ENCODE measurements at places on chromosomes 13 and 19.

DNA sequence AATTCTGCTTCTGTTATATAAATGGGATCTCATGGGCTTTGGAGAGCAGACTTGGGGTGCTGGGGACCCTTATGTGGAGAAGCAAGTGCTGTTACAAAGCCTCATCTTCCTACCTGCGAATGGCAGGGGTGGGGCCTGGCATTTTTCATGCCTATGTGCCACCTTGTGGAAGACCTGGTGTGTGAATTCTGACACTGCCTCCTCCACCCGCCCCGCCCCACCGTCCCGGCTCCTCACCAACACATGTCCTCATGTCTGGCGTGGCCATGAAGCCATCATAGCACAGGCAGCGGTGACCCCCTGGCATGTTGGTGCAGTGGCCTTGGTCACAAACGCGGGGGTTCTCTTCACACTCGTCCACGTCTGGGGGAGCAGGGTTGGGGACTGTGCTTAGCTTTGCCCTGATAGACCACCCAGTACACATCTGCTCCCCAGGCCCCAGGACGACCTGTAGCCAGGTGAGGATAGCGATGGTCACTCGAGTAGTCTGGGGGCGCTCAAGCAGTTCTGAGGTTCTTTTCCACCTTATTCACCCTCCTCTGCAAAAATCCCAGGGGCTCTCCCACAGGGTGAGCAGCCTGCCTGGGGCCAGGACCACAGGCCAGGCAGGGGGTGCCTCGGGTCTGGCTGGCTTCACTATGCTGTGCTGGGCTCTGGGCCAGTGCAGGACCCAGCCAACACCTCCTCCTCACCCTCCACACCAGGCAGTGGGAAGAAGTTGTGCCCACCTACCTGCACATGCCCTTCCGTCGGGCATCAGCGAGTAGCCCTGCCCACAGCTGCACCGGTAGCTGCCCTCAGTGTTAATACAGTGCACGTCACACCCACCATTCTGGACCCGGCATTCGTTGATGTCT lies 32.7 kb downstream of the FBN3 start:
- no peak for DNase-seq

DNA sequence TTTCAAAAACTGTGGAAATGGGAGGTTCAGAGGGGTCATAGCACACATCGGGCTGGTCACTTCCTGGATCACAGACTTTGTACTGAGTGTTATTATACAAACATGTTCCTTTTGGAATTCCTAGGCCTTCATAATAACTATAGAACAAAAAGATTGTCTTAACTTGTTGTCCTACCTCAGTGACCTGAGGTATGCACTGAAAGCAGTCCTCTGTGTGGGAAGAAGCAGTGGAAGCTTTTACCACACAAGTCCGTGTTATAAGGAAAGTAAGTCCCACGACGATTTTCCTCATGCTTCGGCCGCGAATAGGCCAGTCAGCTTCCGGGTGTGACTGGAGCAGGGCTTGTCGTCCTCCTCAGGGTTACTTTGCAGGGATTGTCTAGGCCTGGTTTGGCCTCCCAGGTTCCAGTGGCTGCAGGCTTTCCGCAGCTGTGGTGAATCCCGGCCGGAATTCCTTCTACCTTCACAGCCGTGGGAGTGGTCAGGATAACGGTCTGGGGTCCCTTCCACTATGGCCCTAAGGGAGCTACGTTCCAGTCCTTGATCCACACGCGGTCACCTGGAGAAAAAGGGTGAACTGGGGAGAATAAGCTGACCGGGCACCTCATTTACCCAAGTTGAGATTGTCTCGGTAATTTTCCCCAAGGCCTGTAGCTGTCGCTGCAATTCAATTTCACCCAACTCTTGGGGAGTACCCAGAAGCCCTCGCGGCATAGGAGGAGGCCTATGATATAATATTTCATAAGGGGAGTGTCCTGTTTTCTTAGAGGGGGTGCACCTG lies 16.0 kb downstream of the NAPSA start:
- no peak for DNase-seq

GRCh38 chr13:33665626-33666175 lies 152.2 kb upstream of the RFC3 start:
- no peak for DNase-seq

DNA sequence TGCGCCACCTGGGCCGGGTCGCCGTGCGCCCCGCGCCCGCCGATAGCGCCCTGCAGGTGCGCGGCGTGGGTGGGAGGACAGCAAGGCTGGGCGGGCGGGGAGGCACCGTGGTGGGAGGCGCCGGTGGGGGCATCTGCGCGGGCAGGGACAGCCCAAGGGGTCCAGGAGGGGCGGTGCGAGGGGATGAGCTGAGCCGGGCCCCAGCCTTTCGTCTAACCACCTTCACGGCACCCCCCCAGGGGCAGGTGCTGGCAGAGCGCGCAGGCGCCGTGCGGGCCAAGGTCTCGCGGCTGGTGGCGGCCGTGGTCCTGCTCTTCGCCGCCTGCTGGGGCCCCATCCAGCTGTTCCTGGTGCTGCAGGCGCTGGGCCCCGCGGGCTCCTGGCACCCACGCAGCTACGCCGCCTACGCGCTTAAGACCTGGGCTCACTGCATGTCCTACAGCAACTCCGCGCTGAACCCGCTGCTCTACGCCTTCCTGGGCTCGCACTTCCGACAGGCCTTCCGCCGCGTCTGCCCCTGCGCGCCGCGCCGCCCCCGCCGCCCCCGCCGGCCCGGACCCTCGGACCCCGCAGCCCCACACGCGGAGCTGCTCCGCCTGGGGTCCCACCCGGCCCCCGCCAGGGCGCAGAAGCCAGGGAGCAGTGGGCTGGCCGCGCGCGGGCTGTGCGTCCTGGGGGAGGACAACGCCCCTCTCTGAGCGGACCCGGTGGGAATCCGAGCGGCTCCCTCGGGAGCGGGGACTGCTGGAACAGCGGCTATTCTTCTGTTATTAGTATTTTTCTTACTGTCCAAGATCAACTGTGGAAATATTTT lies 3.1 kb downstream of the KISS1R start:
- DNase-seq: no peak

DNA sequence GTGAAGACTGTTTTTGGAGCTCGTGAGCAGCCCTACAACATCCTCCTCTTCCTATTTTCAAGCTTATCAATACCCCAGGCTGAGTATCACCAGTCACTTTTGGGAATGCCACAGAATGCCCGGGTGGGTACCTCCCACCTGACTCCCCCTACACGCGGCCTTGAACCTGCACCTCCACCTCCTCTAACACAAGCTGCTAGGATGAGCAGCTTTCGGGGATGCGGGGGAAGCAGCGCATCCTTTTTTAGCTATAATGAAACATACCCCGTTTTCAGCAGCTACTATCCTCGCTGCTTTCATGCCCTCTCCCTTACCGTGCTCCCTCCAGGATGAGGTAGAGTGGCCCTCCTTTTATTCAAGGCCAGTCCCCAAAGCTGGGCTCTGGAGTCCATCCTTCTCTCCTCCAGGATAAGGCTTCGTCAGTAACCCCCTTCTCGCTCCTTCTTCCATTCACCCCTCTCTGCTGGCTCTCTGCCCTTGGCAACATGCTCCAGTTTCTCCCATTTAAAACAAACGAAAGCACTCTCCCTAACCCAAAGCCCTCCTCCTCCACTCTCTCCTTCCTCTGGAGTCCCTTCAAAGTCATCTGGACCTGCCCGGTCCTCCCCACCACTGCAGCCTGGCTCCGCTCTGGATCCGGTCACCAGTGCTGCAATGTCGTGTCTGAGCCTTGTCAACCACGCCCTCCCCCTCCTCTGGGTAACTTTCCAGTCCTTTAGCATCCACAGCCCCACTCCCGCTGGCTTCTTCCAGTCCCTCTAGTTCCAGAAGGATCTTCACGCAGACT lies 55.3 kb downstream of the STK24 start:
- no peak for DNase-seq

DNA sequence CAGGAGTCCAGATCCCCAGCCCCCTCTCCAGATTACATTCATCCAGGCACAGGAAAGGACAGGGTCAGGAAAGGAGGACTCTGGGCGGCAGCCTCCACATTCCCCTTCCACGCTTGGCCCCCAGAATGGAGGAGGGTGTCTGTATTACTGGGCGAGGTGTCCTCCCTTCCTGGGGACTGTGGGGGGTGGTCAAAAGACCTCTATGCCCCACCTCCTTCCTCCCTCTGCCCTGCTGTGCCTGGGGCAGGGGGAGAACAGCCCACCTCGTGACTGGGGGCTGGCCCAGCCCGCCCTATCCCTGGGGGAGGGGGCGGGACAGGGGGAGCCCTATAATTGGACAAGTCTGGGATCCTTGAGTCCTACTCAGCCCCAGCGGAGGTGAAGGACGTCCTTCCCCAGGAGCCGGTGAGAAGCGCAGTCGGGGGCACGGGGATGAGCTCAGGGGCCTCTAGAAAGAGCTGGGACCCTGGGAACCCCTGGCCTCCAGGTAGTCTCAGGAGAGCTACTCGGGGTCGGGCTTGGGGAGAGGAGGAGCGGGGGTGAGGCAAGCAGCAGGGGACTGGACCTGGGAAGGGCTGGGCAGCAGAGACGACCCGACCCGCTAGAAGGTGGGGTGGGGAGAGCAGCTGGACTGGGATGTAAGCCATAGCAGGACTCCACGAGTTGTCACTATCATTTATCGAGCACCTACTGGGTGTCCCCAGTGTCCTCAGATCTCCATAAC lies at the start of gene APOE:
TSS of gene APOE (plus strand) at position 360 of the 724 bp plus-strand sequence. CDS start 829 bp downstream, outside the sequence.
- DNase-seq: no peak

DNA sequence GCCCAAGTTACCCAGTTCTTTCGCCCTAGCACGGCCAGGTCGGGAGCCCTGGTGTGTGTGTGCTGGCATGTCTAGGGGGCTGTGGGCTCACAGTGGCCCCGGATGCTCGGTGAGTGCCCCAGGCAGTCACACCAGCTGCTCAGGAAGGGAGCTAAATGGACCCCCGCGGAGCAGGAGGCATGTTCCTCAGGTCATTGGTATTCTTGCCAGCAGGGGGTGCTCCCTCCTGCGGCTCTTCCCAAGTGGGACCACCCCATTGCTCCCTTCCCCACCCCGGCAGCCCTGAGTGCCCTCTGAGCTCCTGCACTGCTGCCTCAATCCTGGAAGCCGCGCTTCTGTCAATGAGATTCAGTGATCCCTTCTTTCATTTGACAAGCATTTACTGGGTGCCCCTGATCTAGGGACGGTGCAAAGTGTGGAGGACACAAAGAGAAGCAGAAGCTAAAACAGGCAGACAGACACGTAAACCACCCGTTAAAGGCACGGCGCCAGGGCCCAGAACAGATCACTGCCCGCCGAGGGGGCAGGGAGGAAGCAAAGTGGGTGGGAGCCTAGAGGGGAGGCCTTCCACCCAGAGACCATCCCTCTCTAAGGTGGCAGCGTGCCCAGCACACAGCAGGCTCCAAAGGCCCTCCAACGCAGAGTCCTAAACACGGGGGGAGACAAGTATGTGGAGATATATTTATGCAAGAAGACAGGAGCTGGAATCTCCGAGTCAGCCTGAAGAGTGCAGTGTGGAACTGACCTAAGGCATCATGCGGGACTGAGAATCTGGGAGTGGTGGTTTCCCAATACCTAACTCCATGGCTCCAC lies 5.2 kb upstream of the ADPRHL1 start:
- DNase-seq: no peak

- DNase-seq: no peak
Measured at GRCh38 chr13:105442949-105443699, 1092.3 kb downstream of the EFNB2 start.

GRCh38 chr19:42140125-42140754 lies 8.0 kb upstream of the POU2F2 start:
- DNase-seq: no peak

DNA sequence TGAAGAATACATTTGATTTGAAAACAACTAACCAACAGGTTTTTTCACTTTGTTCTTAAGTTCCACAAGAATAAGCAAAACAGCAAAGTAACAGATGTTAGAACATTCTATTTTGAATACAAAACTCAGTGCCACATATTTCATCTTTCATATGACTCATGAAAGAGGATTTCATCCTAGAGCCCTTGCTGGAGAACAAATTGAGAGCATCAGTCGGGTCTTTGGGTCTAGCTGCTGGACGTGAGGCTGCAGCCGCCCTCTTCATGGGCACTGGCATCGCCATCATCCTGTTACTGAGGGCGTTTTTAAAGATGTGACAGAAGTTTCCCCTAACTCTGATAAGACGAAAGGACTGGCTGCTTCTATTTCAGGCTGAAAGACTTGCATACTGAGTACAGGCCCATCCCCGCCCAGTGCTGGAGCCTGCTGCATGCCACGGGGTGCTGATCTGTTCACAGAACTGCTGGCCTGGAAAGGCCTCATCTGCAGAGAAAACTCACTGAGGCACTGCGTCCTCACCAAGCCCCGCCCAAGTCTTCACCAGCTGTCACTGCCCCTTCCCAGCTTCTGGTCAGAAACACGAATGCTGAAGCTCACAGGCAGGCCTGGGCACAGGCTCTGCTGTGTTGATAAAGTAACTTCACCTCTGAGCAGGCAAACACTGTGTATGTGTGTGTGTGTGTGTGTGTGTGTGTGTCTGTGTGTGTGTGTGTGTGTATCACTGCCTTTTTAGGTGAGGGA lies 101.4 kb downstream of the TUBGCP3 start:
- DNase-seq: no peak

GRCh38 chr19:23203841-23204344 lies 46.3 kb downstream of the ZNF724 start:
- no peak for DNase-seq

- DNase-seq: no peak
Measured at GRCh38 chr13:64930636-64931035, 2299.5 kb downstream of the PCDH9 start.

DNA sequence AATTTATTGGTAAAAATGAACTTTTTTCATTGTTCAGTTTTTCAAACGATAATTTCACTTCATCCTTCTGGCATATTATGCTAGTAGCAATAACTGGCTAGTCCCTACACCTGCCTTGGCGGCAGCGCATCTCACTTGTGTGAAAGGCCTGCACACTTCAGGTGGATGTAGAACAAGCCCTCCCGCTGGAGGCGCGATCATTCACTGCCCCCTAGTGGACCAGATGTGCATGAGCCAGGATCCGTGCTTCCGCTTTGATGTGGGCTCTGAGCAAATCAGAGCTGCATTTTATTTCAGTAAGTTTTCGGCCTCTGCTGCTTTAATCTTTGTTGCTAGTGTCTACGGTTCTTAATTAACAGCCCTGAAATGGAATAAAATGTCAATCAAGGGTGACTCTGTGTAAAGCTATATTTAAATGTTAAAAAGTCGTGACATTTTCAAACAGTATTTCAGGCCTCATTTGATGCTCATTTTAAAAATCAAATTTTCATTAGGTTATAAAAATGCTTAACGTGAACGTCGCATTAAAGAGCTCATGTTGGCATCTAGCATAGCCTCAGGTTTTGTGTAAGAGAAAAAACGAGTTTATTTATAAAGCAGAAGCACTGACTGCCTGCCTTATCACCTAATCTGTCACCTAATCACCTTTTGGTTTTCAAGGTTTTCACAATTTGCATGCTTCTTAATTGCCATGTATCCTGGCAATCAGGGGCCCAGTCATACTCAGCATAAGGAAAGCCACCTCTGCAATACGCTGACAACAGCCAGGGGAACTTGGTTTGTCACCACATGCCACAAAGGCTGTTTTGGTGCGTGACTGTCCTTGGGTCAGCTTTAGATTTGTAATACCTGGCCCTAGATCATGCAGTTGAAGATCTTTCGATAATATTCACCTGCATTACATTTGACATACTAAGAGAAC lies 112.2 kb downstream of the TEX26 start:
- DNase-seq: no peak

DNA sequence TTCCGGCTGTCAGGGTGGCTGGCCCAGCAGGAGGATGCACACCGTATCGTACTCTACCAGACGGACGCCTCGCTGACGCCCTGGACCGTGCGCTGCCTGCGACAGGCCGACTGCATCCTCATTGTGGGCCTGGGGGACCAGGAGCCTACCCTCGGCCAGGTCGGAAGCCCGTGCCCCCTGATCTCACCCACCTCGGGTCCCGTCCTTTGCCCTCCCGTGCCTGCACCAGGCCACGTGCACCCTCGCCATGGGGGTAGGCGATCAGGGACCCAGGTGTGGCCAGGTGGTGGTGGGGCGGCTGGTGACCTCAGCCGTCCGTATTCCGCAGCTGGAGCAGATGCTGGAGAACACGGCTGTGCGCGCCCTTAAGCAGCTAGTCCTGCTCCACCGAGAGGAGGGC lies 19.0 kb downstream of the PNPLA6 start:
- no peak for DNase-seq
